NCI-H146 (cell line): ENCODE measurements at places on chromosomes 1 and 21.
A peak's percentile ranks its signal among the peaks of the same experiment; 100 is the strongest.

DNA sequence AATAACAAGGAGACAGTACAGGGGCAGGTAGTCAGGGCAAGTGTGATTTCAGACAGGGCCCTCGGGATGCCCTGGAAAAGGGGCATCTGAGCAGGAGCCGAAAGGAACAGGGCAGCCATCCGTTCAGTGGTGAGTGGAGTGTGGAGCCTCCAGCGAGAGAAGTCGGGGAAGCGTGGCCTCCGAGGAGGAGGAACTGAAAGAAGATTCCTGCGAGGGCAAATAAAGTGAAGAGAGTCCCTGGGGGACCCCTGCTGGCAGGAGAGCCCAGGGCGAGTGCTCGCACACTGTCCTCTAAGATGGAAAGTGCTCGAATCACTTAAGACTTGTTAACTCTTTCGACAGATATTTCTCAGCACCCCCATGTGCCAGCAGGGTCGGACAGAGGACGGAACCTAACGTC is 3.5 kb upstream of the UTS2 start:
- DNase-seq = no peak

DNA sequence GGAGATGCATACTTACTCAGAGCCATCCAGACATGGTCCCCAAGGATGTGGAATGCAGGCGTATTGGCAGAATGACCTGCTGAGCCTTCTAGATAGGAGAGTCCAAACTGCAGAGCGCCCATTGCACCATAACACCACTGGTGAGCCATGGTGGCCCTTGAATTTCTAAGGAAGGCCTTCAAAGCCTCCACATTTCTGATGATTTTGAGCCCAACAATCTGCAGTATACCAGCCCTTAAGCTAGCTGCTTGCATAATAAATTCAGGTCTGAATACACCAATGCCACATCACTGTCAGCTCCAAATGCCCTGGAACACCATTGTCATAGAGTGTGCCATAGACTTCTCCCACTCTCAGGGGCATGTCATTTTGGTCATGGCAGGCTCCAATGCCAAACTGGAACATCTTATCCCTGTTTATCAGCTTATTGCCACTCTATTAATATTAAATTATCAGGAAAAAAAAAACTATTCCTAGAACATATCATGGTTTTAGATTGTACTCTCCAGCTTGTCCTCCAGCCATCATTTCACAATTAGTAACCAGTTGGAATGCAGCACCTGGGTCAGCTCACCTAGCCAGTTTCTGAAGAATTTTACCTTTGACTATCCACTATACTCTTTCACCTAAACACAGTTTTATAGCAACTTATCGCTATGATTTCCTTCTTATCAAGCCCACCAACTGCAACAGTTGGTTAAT is 26.9 kb downstream of the NPHS2 start:
- no peak for DNase-seq

DNA sequence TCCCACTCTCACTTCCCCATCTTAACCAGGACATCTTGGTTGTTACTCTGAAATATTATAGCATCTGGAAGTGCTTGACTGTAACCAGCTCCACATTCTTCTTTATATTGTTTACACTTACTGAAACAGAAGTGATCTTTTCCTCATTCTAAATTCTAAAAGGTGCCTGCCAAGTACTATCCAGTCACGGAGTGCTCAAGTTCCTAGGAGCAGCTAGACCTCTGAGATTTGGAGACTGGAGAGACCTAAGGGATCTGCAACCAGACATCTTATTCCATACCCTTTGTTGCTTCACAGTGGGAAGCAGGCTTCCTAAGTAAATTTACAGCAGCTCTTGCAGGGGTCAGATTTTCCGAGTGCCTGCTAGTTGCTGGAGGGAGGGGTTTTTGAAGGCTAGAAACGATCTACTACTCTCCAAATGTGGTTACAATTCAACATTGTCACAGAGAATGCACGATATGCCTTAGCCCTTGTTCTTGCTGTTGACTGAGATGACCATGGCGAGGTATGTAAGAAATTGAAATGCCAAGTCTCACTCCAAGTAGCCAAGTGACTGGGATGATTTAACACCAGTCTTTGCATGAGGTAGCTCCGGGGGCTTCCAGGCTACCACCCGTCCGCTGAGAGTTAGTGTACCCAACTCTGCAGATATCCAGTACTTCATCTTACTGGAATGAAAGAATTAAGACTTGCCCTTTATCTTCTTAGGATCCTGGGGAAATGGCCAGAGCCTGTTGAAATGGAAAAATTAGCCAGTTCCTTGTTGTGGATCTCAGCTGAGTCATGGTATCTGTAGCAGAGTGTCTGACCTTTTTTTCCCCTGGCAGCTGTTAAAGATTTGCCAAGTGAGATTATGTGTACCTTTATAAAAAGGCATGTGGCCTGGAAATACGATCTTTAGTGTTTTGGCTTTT is 150.8 kb downstream of the MAST2 start:
- DNase-seq = peak; percentile 3

DNA sequence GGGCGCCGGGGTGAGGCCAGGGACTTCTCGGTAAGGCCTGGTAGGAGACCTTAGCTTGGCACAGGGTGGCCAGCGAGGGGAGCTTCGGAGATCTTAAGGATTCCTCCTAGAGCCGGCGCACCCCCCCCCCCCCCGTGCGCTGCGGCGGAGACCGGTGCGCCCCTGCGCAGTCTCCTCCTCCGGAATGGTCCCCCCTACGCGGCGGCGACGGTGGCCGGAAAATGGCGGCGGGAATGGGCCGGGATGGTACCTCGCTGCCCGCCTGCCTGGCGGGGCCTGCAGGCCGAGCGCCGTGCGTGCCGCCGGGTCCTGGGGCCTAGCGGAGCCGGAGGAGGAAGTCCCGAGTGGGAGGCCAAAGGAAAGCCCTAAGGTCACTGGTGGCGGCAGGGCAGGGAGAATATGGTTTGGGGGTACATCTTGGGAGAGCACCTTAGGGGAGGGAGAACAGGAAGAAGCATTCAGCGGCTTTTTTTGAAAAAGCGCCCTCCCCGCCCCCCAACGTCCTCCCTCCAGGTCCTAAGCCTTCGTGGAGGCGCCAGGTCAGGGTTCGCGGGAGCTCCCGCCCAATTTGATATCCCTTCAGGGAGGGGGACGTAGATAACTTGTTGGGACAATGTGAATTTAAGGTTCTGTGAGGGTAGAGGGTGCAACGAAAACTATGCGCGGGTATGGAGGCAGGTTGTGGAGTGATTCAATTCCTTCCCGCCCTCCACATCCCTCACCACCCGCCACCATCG is 429 bp downstream of the SRRM1 start:
- peak; percentile 29 for DNase-seq

DNA sequence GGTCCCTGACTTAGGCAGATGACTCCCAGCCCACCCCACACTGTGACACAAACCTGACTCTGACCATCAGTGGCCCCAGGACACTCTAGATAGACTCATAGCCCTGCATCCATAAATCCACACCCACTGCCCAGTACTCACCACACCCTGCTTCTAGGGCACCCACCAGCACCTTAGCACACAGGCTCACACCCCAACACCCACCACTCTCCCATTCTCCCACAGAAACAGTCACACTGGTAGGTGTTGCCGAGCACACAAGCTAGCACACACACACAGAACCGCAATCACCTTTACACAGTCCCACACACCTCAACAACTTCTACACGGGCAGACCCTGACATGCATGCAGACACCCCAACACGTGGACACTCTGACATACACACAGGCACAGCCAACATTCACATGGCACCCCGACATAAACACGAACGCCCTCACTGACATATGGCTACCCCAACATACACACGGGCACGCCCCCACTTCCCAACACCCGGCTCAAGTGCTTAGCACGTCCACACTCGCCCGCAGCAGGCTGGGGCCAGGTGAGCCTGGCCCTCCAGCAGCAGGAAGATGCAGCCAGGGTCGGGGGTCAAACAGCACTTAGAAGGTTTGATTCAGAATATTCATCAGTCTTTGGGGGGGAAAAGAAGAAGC is 105.5 kb upstream of the TARDBP start:
- DNase-seq = no peak

GRCh38 chr1:193069748-193070385 is 10.5 kb downstream of the RO60 start:
- peak; percentile 8 for DNase-seq
